Stimulated activated CD8-positive, alpha-beta memory T cell treated with anti-CD3 and anti-CD28 coated beads, Interleukin-15, amount 100 ng/mL, for 48 hours (primary cell): ENCODE measurements at places on chromosomes 2 and 18.

DNA sequence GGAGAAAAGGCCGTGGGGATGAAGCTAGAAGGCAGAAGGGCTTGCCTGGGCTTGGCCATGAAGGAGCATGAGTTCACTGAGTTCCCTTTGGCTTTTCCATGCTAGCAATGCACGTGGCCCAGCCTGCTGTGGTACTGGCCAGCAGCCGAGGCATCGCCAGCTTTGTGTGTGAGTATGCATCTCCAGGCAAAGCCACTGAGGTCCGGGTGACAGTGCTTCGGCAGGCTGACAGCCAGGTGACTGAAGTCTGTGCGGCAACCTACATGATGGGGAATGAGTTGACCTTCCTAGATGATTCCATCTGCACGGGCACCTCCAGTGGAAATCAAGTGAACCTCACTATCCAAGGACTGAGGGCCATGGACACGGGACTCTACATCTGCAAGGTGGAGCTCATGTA is 2.9 kb downstream of the CTLA4 start:
- no peak for DNase-seq

GRCh38 chr2:5959836-5960820 is 267.9 kb downstream of the SOX11 start:
- no peak for DNase-seq

DNA sequence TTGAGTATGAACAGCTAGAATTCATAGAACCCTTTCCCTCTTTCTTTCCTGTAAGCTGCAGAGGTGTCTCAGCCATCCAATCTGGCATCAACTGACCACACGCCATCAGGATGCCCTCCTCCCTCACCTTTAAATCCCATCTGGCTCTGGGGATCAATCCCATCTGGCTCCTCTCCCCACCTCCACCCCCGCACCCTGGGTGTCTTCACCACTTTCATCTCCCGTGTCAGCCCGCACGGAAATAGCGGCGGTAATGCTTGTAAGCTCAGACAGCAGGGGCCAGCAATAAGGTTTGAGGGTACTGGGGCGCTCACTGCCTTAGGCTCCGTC is 508 bp upstream of the TUBA4B start:
- no peak for DNase-seq

DNA sequence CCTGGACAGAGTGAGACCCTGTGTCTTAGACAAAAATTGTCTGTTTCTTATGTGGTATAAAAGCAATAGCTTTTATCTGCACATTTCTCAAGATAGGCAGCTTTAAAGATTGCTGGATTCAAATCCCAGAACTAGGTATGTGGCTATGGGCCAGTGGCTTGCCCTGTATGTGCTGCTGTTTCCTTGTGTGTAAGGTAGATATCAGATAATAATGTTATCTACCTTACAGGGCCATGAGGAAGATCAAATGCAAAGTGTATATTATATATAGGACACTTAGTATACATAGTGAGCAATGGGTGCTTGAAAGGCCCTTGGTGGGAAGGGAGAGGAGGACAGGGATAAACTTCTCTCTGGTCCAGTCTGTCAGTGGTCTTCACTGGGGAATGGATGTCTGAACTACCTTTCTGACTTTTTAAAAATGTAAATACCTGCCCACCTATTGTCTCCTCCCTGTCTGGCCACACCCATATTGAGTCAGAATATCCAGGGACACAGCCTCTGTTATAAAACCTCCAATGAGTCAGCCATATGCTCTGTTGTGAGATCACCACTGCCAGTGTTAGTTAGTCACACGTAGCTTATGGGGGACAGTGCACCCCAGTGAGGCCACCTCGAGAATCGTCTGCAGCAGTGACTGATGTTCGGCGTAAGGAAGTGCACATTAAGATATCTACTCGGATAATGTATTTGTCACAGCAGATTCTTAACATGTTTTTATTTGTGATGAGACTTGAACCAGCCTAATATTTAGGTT is 383.4 kb downstream of the PTPRM start:
- no peak for DNase-seq

GRCh38 chr2:25160376-25160775 is 8.0 kb downstream of the POMC start:
- no peak for DNase-seq

DNA sequence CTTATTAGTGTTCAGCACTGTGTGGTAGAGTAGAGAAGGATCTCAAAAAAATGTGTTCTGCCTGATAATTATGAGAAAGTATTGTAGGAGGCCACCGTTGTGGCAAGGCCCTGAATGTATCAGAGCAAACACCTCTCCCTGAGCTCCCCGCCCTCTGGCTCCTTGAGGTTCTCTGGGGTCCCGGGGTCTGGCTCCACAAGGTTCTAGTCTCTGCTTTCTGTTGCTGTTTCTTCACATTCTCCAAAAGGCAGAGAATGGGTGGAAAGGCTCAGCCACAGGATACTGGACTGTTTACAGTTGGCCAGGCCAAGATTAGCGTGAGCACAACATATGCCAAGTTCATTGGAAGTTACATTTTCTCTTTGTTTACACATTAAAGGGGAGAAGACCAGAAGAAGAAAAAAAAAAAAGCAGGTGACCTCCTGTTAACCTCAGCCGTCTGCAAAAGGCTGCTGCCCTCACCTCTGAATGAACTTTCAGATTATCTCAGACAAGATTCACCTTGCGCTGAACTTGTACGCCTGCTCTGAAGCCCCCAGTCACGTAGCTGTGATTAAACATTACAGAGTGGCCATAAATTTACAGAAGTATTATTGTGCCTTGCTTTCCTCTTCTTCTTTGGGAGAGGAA is 56.6 kb upstream of the CYP26B1 start:
- no peak for DNase-seq

DNA sequence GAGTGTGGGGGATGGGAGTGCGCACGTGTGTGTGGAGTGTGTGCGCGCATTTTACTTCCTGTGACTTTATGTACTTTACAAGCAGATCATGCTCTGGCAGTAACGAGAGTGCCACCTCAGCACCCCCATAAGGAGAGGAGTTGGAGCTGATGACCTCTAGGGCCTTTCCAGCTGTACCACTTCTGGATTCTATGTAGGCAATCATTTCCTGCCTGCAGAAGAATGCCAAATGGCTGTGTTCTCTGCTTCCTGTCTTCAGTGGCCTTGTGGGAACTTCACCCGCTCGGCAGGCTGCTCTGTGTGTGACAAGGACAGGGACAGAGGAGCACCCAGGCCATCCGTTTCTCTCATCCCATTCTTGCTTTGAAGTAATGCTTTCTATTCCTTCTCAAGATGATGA is 22.8 kb upstream of the ZNF385B start:
- no peak for DNase-seq

GRCh38 chr18:3610813-3611212 is 160.8 kb downstream of the TGIF1 start:
- DNase-seq, result no peak

GRCh38 chr2:165074323-165074722 is 119.0 kb upstream of the SLC38A11 start:
- no peak for DNase-seq

GRCh38 chr2:24768013-24768412 is 25.2 kb downstream of the PTRHD1 start:
- DNase-seq, result no peak

DNA sequence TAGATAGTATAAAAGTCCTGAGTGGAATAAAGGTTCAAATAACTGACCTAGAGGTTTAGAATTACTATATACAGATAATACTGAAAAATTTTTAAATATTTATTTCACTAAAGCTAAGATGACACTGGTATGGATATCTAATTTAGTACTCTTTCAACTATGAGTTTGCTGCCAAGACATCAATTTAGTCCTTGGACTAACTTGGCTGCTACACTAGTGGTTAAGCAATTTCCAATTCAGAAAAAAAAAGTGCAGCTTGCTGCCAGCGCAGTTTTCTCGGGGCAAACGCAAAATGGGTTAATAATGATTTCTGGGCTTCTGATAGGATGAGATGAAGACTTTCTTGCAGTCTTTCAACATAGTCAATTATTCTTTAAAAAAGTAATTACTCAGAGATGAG is 10.8 kb downstream of the BUB1 start:
- no peak for DNase-seq

- DNase-seq, result no peak
Measured at GRCh38 chr18:56869189-56869777, 218.1 kb downstream of the WDR7 start.

- DNase-seq, result no peak
Measured at GRCh38 chr2:237262838-237263771, 150.9 kb downstream of the COL6A3 start.

GRCh38 chr2:140975237-140975636 is 1155.6 kb downstream of the LRP1B start:
- no peak for DNase-seq

DNA sequence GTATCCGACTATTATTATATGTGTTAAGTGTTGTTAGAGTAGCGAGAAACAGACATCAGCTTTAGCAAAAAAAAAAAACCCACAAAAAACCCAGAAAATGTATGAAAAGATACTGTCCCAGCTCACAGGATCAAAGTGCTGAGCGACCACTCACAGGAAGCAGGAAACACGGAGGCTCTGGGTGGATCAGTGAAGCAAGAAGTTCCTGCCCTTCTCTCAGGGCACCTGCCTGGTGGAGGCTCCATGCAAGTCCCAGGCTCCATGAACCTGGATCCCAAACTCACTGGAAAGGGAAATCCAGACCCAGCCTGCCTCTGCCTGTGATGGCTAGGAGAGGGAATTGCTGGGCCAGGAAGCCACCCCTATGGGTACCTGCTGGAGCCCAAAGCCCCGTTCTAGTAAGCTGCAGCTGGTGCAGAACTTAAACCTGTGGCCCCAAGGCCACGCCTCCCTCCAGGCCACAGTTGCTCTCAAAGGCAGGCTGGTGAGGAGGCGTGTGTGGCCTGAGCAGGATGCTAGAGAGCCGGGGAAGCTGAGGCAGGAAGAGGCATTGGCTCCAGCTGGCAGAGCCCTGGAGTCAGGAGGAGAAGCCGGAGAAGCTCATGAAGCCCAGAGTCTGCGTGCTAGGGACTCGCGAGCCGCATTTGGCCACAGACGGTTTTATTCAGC is 63.5 kb upstream of the TAF1B start:
- DNase-seq, result peak; percentile 42

DNA sequence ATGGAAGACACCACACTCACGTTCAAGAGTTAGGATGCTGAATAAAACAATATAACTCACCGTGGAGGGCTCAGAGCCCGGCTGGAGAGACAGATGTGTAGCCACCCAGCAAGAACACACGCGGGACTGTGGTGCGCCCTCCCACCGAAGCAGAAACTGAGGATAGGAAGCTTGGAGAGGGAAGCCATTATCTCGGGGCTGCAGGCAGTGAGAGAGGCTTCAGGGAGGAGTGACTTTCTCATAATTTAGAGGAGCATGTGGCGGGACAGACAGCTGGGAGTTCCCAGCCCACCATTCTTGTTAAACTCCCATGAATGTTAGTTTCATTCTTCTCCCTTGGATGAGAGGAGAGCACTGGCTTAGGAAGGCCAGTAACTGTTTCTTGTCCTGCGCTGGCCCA is 96.4 kb downstream of the MAPRE2 start:
- no peak for DNase-seq

DNA sequence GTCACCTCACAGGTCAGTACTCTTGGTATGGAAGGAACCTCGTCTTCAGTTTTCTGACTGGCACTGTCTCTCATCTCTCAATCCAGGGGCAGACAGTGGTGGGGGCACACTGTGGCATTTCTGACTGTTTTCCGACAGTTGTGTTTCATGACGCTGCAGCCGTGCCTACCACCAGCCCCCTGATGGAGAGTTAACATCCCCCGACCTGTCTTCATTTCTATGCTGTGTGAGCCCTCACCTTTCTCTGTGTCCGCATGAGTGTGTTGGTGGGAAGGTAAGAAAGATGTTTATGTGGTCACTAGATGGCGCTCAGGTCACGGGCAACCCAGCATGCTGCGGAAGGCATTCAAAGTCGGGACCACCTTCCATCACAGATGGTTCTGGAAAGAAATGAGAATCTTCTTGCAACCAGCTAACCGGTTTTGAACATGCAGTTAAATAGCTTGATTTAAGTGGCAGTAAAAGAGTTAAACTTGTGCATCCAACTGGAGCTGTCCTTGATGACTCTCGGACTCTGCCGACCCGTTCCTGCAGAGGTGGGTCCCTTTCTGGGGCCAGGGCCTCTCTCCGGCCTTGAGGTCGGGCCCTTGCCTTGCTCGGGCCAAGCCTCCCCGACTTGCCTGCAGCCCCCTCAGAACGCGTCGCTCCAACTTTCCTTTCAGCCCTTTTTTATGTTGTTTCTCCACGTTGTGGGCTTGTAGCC is 92.4 kb downstream of the DYSF start:
- DNase-seq, result peak; percentile 19

GRCh38 chr18:69659142-69659651 is 258.5 kb downstream of the DOK6 start:
- DNase-seq, result no peak

DNA sequence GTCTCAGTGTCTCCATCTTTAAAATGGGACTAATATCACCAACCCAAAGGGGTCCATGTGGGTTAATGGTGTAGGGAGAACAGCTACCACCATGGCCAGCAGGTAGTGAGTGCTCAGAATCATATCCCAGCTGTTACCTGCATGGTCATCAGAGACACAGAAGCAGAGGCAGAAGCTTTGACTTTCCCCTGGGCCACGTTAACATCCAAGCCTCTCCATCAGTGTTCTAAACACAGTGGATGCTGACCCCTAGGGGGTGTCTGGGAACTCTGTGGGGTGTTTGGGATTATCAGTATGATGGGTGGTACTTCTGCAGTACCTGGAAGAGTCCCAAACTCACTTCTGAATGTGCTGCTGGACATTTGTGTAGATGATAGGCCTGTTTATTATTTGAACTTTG is 93.6 kb downstream of the GYPC start:
- DNase-seq, result no peak

GRCh38 chr2:174546519-174547506 is 50.8 kb downstream of the WIPF1 start:
- DNase-seq, result peak; percentile 20

DNA sequence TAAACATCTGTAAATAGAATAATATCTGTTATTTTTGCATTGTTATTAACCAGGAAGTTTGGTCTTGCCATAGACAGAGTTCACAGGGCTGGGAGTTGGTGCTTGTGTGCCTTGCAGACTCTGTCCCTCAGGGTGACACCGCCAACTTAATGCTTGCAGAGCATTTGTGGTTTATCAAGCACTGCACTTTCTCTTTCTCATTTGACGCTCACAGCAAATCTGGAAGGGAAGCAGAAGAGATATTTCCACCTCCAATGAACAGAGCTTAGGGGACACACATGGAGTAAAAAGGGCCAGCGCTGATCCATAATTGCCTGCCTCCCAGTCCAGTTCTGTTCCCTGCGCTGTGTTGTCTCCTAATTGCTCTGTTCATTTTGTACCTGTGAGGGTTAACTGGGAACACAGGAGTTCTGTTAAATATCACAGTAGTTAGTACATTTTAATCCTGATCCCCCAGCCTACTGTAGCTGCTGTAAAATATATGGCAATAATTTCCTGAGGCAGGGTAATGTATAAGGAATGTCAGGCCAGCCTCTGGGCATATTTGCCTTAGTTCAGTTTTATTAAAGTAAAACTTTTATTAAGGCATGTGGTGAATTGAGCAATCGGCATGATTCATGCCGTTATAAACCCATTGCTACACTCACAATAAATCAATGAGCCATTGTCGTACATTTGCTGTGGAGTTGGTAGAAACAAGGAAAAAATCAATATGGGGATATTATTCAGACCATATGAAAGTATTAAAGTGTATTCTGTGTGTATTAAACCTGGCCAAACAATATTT is 182.5 kb upstream of the OSR1 start:
- no peak for DNase-seq
